BJ (cell line): ENCODE measurements at places on chromosomes 4 and X.

- DNase-seq = no peak
Measured at GRCh38 chr4:28654618-28655017, 1794.0 kb downstream of the STIM2 start.

DNA sequence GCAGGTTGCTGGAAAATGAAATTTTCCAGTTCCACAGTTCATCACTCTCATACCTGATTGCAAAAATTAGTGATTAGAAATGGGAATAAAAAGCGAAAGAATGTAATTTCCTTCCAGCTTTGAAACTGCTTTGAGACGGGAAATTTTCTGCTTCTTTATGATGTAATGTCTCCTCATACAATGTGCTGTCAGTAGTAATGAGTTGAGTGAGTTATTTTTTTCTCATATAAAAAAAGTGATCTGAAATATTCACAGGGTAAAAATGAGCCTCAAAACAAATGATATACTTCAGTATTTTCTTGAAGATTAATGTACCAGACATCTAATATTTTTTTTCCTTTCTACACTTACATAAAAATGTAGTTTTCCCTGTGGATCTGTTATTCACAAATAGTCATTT lies 179.1 kb upstream of the FAT4 start:
- DNase-seq = no peak

DNA sequence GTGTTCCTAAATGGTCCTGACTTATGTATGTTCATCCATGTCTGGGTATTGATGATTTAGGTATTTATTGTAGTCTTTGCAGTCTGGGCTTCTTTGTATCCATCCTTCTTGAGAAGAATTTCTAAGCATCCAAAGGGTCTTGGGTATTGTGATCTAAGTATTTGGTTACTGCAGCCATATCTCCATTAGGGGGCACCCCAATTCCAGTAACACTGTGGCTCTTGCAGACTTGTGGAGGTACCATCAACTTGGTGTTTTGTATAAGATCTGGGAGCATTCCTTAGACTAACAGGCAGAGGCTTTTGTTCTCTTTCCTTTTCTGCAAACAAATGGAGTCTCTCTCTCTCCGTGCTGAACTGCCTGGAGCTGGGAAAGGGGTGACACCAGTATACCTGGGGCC lies 113.7 kb upstream of the NEXMIF start:
- DNase-seq = no peak

DNA sequence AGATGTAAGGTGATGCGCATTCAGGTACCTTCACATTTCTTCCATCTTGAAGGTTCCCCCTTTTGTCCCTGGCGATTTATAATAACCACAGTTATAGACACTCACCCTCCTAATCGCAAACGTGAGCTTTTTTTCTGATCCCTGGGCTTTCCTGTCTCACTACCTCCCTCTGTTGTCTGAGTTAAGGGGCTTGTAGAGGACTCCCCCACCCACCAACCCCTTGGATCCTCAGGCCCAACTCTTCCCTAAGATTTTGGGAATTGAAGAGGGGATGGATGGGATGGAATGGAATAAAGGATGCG lies 1.4 kb downstream of the CNKSR2 start:
- no peak for DNase-seq

- DNase-seq = no peak
Measured at GRCh38 chrX:143571521-143571920, 54.2 kb upstream of the SPANXN3 start.

GRCh38 chrX:17323397-17323796 lies 51.6 kb upstream of the NHS start:
- no peak for DNase-seq

DNA sequence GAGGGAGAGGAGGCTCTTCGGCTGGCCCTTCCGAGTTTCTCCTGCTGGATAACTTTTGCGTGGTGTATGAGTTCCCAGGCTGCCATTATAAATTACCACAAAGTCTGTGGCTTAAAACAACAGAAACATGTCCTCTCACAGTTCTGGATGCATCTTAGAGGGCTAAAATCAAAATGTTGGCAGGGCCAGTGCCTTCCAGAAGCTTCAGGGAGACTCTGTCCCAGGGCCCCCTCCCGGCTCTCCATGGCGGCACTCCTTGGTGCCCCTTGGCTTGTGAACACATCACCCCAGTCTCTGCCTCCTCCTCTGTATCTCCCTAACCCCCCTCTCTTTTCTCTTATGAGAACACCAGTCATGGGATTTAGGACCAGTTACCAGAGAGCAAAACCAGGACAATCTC lies 23.3 kb upstream of the PPP2R2C start:
- no peak for DNase-seq
